ENCODE measurements at places on chromosomes 7 and 10.

DNA sequence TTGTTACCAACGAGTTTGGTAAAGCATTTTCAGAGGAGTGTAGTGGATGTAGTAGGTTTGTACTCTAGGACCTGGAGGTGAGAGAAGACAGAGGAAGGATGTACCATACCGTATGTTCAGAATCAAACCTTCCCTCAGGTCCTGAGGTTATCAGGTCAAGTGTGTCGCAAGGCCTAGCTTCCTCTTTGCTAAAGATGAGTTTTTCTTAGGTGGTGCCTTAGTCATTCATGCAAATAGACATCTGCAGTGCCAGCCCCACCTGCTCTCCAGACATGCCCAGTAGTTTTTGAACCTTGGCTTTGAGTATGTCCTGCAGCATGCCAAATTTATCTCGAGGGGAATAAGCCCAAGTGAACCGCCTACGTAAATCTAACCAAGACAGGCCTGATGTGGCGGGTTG lies 71.3 kb downstream of the HDAC9 start:
- no peak for DNase-seq

DNA sequence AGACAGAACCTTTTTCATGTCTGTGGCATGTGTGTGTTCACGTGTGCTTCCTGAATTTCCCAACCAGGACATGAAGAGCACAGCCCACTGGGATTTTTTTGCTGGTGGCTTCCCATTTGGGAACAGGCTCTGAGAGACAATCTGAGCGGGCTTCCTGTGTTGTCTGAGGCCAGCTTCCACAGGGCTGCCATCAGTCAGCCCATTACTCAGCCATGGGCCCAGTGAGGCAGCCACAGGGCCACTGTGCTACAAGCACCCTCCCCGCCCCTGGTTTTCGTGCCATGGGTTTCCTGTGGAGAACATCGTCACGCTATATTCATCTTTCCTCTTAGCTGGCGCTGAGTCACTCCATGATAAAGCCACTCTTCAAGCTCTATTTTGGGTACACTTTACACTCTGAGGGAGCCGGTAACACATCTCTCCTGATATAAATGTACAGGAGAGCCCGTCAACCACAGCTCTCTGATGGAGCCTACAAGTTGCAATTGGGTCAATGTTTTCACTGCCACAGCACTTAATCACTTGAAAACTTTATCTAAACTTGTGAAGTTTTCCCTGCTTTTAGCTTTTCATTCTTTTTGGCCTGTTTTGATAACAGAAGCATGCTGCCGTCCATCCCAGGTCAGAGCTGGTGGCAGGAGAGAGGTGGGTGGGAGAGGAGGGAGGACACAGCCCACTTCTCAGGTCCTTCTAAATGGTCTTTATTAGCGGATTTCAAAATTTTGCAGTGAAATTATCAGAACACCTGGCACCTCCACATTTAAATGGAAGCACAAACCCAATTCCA lies 96.9 kb downstream of the HIPK2 start:
- DNase-seq, result peak; percentile 53

DNA sequence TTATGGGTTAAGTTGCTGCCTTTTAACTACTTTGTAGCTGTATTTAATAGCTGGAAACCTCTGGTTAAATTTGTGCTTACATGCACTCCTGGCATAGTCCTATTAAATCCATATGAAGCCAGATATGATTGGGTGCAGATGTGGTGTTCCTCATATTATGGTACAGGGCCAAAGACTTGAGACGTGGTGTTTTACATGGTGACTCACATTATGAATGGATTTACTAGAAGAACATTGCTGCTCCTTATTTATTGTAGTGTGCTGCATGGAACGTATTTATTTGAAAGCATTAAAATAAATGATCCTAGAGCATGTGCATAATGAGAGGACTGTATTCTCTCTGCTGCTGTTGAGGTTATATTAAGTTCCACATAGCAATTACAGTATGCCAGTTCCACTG lies 224.1 kb downstream of the SLC25A13 start:
- DNase-seq, result no peak

DNA sequence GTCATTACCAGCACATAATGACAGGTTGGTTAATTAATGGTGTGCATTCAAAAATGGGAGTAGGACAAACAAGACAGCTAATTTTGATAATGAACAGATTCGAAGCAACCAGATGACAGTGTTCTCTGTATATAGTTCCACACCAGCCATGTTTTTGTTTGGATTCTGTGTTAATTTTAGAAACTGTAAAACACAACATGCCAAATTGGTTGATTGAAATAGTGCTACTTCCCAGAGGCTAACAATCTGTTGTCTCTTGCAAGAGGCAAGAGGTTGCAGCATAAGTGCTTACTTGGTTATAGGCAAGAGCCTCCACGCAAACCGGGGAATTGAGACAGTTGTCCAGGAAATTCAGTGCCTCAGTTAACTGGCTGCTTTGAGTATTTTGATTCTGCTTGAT lies 170.2 kb upstream of the HABP2 start:
- no peak for DNase-seq

GRCh38 chr7:25389489-25390106 lies 161.3 kb upstream of the NPVF start:
- no peak for DNase-seq

GRCh38 chr7:133863362-133864061 lies 263.6 kb upstream of the LRGUK start:
- DNase-seq, result no peak

- DNase-seq, result no peak
Observed at GRCh38 chr7:90192876-90193750, 18.4 kb upstream of the STEAP2 start.

DNA sequence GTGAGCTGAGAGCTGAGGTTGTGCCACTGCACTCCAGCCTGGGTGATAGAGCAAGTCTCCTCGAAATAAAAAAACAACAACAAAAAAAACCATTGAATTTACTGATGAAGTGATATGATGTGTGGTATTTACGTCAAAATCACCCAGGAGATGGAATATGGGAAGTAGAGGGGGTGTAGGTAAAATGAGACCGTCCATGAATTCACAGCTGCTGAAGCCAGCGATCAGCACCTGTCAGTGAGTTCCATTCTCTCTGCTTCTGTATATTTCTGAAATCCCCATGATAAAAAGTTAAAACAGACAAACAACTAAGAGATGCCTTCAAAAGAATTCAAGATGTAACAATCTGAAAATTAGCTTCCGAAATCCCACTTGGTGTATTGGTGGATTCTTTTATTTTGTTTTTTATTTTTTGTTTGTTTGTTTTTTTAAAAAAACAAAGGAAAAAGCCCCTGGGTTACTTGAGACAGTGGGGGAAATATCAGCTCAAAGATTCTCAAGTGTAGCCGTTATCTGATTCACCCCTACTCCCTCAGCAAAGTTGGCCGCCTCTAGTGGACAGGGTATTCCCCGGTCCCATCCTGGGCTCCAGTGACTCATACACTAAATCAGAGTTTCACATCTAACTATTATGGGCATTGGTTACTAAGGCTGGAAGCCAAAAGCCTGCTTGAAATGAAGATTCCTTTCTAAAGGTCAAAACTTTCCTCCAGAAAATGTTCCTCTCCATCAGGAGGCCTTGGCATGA lies 76.4 kb downstream of the MAP3K8 start:
- DNase-seq, result no peak

DNA sequence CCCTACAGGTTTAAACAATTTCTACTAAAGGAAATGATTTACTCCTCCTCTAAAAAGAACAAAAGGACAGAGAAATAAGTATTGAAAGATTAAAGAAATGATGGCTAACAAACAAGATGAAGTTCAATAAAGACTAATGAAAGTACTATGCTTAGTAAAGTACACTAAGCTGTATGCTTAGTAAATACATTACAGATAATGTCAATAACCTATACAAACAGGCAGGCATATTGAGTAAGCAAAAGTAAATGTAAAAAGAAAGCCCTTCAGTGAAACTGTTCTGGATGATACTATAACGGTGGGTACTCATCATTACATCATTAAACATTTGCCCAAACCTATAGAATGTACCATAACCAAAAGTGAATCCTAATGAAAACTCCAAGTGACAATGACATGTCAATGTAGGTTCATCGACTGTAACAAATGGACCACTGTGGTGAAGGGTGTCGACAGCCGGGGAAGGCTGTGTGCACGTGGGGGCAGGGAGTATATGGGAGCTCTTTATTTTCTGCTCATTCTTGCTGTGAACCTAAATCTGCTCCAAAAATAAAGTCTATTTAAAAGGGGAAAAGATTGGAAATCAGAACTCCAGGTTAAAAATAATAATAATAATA lies 34.0 kb downstream of the CYTH3 start:
- no peak for DNase-seq

GRCh38 chr10:79144351-79145173 lies 75.8 kb downstream of the ZMIZ1 start:
- DNase-seq, result no peak

DNA sequence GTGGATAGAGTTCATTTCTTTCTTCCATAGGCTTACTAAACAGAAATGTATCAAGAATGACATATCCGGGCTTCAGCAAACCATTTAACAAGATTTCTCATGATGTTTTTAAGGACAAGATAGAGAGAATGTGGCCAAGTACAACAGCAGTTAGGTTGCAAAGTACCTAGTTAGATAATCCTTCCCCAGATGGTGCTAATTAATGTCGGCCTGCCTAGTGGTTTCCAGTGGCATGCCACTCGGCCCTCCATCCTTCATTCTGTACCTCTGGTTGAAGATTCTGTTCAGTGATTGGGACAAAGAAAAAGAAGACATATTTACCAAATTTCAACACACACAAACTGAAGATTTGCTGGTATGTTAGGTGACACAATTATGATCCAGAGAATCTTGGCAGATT lies 212.1 kb downstream of the MACC1 start:
- no peak for DNase-seq

DNA sequence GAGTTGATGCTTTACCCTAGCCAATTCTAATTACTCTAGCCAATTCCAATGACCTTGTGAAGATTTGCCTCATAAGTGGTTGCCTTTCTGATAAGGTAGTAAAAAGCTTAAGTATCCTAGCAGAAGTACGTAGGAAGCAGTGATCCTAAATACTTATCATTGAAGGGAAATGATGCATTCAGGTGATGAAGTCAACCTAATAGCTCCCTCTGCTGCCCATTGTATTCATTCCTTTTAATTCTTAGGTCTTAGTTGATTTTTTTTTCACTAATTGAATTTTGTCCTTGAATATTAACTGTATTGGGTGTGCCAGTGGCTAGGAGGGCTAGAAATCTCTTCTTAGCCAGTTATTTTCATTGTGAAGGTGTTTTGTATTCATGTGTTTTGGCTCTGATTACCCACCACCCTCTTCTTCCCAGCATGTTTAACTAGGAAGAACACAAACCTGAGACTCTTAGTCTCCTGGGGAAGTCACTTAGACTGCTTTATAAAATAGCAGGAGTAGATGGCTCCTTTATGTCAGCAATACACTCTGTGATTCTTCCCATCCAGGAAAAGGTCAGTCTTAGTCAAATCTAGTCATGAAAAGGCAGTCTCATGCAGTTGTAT lies 46.3 kb downstream of the PLEKHA8 start:
- no peak for DNase-seq

DNA sequence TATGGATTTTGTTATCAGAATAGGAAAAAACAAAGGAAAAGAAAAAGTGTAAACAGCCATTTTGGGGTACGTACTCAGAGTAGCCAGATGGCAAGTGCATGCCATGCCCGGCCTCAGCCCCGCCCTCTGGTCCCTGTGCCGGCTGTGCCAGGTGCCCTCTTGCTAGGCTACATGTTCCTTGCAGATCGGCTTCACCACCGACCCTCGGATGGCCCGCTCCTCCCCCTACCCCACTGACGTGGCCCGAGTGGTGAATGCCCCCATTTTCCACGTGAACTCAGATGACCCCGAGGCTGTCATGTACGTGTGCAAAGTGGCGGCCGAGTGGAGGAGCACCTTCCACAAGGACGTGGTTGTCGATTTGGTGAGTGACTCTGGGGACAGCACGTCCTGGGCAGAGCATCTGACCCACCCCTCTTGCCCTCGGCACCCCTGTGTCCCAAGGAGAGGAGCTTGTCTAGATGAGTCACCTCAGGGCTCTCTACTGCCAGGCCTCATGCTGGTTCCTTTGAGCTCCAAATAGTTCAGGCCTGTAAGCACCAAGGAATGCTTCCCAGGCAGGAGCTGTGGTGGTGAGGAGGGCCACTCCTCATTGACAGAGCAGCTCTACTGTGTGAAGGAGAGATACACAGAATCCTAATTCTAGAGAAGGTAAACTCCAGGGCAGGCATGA lies 54.9 kb upstream of the ZMIZ2 start:
- no peak for DNase-seq

GRCh38 chr10:97128039-97128492 lies 57.7 kb downstream of the SLIT1 start:
- no peak for DNase-seq

- DNase-seq, result no peak
Observed at GRCh38 chr10:113042868-113043267, 92.8 kb downstream of the TCF7L2 start.

DNA sequence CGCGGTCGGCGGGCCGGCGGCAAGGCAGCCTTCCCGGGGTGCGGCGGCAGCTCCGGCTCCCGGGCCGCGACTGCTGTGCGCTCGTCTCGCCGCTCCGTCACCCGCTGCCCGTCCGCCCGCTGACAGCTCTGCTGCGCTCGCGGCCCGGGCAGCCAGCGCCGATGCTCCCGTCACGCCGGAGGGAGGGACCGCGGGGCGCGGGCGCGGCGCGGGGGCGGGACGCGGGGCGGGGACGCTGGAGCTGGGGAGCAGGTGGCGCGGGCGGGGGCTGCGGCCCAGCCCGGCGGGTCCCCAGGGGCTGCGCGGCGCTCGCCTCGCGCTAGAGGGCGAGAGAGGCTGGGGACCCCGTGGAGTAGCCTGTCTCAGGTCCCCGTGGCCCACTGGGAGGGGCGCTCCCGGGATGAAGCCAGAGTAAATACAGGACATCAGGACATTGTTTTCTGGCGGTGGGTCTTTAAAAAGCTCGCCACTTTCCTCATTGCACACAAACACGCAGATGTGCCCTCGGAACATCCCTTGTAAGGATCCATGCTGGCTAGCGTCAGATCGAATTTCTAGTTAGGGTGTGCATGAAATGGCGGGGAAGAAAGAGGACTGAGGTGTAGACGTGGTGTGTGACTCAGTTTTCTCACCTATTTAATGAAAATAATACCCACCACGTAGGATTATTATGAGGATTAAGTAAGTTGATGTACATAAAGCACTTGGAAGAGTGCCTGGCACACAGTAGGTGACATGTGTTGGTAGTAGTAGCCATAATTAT lies at the start of gene ELAPOR2:
Gene ELAPOR2, minus strand, starts transcription at position 130 of the 763 bp plus-strand sequence. CDS start 141 bp downstream, outside the sequence.
- peak; percentile 56 for DNase-seq

DNA sequence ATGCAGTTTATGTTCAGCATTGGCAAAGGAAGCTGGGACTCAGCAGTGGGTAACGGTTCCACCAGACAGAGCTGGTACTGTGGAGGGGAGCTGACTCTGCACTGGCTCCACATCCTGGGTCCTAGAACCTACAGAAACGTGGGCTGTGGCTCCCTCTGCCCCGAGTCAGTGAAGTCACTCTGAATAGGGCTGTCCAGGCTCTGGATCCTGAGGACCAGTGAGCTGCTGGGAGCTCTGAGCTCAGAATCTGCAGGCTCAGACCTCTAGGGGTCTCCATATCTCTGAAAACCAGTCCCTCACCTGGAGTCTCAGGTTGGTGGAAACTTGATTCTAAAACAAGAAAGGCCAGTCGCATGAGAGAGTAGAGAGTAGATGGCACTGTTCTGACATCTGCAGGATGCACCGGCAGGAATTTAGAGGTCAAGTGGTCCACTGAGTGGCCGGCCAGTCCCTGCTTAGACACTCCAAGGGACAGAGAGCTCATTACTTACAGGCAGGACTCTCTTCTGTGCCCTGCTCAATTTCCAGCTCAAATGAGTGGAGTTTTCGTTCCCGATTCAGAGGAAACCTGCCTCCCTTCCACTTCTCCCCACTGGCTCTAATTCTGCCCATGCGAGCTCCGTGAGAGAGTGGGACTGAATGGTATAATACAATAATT lies 18.6 kb downstream of the NPFFR1 start:
- DNase-seq, result no peak
